Left forelimb (tissue), 1 donor: ENCODE measurements at places on chromosomes 1 and 21.
A peak's percentile ranks its signal among the peaks of the same experiment; 100 is the strongest.

- DNase-seq: no peak
Measured at GRCh38 chr1:189431447-189431846, 1046.2 kb downstream of the BRINP3 start.

- no peak for DNase-seq
Measured at GRCh38 chr1:233656032-233656635, 42.2 kb downstream of the KCNK1 start.

- no peak for DNase-seq
Measured at GRCh38 chr1:165539306-165539705, 4.5 kb upstream of the LRRC52 start.

DNA sequence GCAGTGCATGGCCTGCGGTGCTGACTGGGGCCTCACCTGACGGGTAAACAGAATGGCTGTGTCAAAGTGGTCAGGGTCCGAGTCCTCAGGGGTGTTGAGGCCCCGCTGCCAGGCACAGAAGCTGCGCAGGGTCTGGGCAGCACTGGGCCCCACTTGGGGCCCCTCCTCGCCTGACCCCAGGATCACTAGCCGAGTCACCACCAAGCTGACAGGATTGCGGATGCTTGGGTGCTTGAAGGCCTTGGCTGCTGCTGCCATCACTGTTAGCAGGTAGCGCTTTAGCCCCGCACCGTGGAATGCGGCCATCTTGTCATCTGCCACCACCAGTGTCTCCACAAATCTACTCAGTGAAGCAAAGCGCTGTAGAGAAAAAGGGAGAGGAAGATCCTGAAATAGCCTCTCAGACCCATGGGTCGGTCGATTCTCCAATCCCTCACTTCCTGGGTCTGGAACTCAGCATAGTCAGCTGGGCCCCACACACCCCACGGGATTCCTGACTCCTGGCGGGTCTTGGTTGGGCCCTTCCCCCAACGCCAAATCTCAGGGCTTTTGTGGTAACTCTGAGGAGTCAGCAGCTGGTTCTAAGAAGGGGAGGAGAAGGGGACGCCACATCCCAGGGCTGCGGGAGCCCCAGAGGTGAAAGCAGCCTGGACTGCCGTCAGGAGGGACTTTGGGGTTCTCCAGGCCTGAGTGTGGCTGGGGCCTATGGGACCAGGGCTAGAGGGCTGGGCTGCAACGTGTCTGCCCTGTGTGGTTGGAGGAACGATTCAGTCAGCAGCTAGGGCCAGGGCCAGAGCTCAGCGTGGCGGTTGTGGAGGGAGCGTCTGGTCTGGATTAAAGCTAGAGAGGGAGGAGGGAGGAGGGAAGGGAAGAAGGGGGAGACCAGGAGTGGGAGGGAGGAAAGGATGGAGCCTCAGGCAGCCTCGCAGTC, 2.1 kb downstream of the ADAMTS4 start:
- peak; percentile 88 for DNase-seq

- DNase-seq: no peak
Measured at GRCh38 chr1:90712153-90712856, 4.8 kb downstream of the BARHL2 start.

DNA sequence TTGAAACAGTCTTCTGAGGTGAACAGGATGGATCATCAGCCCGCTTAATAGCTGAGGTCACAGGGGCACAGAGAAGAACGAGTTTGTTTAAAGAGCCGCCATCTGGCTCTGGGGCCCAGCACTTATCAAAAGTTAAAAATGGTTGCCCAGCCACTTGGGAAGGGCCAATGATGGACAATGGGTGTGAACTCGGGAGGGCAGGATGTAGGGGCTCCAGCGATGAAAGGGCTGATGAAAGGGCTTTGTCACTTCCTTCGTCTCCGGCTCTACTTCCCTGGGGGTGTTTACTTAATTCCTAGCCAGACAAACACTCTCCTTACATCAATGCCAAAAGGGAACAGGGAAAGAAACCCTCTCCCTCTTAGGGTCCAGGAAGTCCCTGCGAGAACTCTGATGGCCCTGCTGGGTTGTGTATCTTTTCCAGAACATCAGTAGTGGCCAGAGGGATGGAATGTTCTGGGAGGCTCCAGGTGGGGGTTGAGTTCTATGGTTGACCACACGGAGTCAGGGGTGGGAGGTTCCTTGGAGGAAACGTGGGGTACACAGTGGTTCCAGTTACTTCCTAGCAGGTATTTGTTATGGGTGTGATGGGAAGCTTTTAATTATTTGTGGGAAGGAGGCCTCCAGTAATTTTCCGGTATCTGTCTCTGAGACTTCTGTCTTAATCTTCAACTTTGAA, 9.0 kb upstream of the ABCG1 start:
- no peak for DNase-seq

GRCh38 chr1:153921803-153922075, 1.0 kb downstream of the GATAD2B start:
- DNase-seq: no peak

GRCh38 chr21:39483917-39484316, 32.1 kb downstream of the SH3BGR start:
- DNase-seq: no peak

GRCh38 chr1:9816199-9816598, 7.6 kb downstream of the CLSTN1 start:
- DNase-seq: no peak

DNA sequence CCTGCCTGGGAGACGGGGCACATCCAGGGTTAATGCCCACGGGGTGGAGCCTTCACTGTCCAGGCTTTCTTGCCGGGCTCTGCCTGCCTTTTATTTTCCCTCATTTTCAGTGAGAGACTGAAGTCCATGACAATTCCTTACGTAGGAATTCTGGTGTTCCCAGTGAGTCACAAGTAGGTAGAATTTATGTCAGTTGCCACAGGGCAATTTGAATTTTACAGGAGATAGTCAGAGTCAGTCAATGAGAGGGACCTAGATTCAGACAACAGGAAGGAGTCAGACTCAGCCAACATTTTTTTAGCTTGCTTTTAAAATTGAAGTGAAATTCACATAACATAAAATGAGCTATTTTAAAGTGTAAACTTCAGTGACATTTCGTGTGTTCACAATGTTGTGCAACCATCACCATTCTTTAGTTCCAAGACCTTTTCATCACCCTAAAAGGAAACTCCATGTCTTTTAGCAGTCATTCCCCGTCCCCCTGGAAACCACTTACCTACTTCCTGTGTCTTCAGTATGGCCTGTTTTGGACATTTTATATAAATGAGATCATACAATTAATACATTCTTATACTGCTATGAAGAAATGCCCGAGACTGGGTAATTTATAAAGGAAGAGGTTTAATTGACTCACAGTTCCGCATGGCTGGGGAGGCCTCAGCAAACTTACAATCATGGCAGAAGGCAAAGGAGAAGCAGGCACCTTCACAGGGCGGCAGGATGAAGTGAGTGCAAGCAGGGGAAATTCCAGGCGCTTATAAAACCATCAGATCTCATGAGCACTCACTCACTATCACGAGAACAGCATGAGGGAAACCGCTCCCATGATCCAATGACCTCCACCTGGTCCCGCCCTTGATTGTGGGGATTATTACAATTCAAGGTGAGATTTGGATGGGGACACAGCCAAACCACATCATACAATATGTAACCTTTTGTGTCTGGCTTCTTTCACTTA, 14.6 kb downstream of the AJAP1 start:
- no peak for DNase-seq

DNA sequence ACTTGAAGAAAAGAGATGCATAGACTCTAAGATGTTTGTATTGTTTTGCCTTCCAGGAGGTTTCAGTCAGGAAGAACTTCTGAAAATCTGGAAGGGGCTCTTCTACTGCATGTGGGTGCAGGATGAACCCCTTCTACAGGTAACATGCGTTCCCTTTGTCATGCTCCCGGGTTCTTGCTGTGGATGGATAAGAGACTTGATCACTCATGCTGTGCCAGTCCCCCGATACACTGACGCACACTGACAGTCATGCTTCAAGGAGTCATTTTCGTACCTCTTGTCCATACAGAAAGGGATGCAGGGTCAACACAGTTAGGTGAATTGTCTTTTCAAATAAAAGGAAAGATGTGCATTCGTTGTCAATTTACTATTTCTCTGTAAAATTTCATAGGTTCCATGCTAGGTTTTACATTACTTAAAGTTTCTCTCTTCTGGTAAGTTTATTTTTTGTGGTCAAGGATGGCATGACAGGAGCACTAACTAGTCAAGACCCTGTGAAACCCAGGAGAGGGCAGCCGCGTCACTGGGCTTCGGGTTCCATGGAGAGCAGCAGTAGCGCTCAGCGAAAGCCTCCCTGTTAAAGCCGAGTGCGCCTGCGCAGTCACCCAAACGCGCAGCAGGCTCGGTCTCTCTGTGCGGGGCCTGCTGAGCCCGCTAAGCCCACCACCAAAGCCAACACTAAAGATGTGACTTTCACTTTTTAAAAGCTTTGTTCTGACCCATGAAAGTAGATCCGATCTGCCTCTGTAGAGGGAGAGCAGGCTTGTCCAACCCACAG, 10.7 kb downstream of the RRP1B start:
- no peak for DNase-seq

- DNase-seq: no peak
Measured at GRCh38 chr1:167927046-167927754, 9.3 kb upstream of the DCAF6 start.
